ENCODE measurements at places on chromosomes 3 and 15.
A peak's percentile ranks its signal among the peaks of the same experiment; 100 is the strongest.

- DNase-seq, result no peak
Measured at GRCh38 chr3:127458696-127459604, 131.6 kb downstream of the TPRA1 start.

- DNase-seq, result no peak
Measured at GRCh38 chr3:161355508-161355907, 15.8 kb downstream of the SPTSSB start.

DNA sequence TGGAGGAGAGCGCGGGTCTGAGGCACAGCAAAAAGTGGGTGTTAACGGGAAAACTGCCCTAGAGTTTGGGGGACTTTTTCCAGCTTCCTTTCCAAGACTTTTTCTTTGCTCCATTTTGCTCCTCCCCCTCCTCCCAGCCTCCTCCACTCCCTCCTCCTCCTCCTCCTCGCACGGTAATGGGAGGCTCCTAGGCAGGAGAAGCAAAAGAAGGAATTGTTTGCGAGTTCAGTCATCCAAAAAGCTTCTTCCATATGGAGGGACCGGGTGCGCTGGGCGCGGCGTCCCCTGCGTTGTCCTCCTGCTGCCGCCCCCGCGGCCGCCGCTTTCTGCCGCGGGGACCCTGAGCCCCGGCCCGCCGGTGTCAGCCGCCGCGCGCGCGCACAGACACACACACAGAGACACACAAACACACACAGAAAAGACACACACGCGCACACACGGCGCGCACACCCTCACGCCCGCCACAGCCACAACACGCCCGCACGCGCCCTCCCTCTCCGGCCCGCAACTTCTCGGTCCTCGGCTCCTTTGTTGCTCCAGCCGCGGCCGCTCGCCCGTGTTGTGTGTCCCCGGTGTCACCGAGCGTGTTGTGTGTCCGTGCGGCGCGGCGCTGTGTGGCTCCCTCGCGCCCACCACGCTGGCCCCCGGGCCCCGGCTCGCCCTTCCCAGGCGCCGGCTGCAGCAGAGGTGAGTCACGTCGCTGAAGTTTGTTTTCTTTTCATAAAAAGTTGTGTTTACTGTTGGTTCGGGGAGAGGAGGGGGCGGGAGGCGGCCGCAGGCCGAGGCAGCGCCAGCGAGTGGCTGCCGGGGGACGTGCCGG, at the start of gene BOC:
Gene BOC (plus strand): TSS at position 228 of the 820 bp plus-strand sequence. CDS start 38,246 bp downstream, outside the sequence.
- DNase-seq, result no peak

DNA sequence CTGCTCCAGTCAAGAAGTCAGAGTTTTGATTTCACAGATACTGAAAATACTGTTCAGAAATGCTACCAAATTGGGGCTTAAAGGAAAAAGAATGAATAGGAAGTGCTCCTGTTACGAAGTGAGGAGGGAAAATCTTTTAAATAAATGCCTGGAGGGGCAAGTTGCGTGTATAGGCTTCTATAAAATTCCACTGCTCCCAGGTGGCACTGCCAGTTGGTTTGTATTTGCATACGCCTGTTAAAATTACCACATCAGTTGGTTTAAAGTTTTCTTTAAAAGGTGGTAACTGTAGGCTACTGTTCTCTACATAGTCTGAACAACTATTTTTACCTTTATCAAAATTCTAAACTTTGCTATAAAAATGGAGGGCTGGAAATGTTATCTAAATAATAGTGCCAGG, 123.5 kb downstream of the DLG1 start:
- DNase-seq, result no peak

DNA sequence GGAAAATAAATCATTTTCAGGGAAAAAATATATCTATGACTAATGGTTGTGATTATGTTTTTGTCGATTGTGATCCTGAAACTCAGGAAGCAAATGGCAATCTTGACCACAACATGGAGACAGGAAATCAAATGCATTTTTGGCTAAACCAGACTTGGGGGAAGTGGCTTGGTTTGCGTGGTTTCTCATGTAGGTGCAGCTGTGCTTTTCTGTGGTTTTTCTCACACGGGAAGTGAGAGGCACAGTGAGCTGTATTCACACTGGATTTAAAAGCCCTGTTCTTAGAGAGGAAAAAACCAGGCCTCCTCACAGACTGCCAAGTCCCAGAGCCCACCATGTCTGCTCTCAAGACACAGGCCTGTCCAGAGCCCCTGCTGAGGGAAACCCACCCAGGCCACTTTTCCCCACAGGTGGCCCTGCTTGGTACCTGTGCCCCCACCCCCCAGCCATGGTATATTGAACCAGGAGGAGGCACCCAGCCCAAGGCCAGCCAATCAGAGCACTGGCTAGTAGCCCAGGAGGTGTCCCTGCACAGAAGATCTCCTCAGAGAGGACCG, 46.1 kb downstream of the BTD start:
- peak; percentile 48 for DNase-seq

- no peak for DNase-seq
Measured at GRCh38 chr3:4313606-4314293, 10.6 kb downstream of the SETMAR start.

GRCh38 chr3:42032693-42033349, 58.3 kb upstream of the TRAK1 start:
- no peak for DNase-seq

GRCh38 chr3:122941228-122942206, 86.0 kb downstream of the SEMA5B start:
- DNase-seq, result no peak

GRCh38 chr3:156298938-156299337, 178.6 kb downstream of the KCNAB1 start:
- no peak for DNase-seq

- DNase-seq, result no peak
Measured at GRCh38 chr3:130831719-130832400, 62.0 kb upstream of the ATP2C1 start.

- DNase-seq, result no peak
Measured at GRCh38 chr3:115148142-115148790, 1.2 kb upstream of the ZBTB20 start.

GRCh38 chr3:48151807-48152427, 36.3 kb downstream of the CDC25A start:
- no peak for DNase-seq

DNA sequence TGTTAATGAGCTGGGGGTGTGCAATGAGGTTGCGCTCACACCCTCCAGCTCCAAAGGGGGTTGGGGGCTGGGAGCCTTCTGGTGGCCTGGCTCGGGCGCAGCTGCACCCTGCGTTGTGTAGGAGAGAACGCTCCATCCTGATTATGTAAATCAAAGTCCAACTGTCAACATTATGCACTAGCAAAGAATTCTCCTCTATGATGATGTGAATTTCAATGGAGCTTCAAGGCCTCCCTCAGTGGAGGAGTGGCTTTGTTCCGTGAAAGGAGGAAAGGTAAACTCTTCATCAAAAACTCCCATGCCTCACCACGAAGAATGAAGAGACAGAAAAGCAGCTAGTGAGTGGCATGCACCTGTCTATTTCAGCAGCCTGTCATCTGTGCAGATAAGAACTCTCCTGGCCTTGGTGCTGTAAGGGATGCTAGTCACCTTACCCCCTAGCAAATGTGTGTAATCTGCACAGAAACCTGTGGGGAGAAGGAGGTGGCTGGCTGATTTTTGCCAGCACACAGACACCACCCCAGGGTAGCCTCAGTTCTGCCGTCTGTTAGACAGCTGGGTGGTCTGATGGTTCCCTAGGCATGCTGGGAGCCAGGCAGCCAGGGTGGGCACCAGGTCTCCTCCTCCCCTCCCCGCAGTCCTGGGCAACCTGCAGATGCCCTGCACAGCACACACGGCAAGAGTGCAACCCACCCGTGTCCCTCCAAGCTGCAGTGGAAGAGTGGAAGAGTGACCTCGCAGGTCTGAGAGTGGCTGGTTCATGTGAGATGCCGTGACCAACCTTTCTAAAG, 47.0 kb upstream of the TRPM1 start:
- DNase-seq, result no peak

Data from stimulated activated CD8-positive, alpha-beta memory T cell treated with anti-CD3 and anti-CD28 coated beads, Interleukin-7, amount 100 ng/mL, for 4 hours (primary cell).